ENCODE measurements at places on chromosomes 6 and 20.

DNA sequence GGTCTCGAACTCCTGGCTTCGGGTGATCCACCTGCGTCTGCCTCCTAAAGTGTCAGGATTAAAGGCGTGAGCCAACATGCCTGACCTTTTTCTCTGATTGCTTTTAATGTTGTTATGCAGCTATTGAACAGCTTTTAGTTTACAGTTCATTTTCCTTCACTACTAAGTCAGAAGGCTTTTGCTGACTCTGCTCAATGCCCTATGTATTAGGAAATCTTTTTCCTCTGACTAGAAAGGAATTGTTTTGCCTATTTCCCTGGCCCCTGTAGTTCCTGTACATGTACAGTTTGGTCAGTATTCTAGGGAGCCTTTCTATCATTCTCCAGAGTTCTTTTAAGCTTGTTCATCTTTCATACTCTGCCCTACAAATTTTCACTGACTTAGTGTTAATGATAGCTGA, 280.2 kb downstream of the CDKAL1 start:
- DNase-seq = no peak

GRCh38 chr6:31287619-31288018, 15.7 kb upstream of the HLA-C start:
- no peak for DNase-seq

- no peak for DNase-seq
These were observed 10.1 kb upstream of the CALHM6 start for GRCh38 chr6:116450769-116451740.

GRCh38 chr6:110395221-110395620, 20.2 kb downstream of the DDO start:
- DNase-seq = no peak

DNA sequence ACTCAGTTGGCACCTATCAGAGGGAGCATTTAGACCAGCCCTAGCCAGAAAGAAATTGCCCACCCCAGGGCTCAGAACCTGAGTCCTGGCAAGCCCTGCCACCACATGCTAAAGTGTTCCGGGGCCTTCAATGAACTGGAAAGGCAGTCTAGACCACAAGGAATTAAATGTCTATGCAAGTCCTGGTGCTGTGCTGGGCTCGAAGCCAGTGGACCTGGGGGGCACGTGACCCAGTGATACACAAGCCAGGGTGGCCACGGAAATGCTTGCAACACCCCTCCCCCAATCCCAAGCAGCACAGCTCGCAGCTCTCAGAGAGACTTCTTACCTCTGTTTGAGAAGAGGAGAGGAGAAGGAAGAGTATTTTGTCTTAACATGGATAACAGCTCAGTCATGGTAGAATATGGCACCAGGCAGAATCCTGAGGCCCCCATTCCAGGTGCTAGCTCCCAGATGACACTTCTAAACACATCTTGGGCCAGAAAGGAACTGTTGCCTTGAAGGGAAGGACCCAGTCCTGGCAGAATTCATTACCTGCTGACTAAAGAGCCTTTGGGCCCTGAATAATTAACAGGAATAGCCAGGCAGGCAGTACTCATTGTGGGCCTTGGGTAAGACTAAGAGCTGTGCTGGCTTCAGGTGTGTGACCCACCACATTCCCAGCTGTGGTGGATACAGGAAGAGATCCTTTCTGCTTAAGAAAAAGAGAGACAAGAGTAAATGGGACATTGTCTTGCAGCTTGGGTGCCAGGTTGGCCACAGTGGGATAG, 111.3 kb downstream of the BTBD9 start:
- DNase-seq = no peak

DNA sequence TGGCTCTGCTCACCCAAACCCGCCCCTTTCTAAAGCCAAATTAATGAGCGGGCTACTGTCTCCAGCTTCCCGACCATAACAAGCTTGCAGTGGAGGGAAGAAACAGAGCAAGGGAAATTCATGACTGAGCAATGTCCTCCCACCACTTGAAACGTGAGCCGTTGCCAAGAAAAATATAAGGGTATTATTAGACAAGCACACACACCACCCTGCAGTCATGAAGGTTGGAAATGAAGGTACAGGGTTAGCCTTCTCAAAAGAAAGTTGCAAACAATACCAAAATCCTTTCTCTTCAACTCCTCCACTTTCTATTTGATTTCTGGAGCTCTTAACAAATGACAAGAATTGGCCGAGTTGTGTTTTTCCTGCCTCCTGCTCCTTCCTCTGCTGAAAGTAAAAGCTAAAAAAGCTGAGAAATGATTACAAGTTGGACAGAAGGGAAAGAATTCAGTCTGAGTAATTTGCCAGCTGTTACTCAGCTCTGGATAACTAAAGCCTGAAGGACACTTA, 151.1 kb upstream of the B3GAT2 start:
- no peak for DNase-seq

DNA sequence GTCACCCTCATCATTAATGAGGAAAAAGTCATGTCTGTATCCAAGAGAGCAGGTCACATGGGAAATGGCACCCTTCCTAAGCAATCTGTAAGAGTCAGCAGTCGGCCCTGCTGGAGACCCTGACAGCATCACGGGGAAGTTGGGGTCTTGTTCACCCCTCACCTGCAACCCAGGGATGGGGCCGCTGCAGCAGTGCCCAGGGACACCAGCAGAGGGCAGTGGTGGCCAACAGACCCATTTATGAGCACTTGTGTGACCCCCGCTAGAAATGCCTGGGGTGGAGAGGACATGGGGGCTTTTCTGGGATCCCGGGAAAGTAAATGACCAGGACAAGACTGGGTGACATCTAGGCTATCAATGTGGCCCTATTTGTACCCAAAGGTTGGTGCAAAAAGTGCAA, 35.9 kb downstream of the ANKRD60 start:
- DNase-seq = no peak

- DNase-seq = no peak
These were observed 13.8 kb downstream of the ADRM1 start for GRCh38 chr20:62316331-62317166.

- no peak for DNase-seq
These were observed 390.5 kb upstream of the HSF2 start for GRCh38 chr6:122009000-122009350.

DNA sequence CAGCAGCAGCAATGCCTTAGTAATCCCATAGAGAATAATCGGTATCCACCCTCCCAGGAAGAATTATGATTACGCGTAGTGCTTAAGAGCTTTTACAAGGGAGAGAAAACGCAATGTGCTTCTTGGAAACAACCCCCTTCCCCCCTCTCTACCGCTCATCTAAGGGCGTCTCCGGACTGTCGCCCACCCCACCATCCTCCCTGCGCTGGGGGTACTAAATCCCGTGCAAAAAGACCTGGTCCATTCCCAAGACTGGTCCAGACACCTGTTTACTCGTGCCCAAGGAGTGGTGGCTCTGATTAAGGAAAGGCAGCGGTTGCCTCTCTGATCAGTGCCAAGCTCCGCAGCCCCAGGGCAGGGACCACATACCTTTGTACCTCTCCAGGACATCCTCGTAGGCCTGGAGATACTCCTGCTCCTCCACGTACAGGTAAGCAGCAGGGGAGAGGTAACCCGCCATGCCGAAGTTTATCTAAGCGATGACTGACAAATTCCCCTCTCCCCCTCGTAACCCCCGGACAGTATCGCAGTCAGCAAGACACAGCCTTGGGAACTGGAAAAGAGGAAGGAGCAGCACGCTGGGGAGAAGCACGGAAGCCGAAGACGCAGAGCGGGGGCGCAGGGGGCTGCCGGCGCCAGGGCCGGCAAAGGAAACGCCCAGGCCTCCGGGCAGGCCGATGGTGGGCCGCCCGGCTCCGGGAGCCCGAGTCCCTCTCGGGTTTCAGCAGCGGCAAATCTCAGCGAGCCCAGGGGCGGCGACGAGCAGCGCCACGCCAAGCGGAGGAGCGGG, 112.0 kb upstream of the BEND6 start:
- no peak for DNase-seq

- DNase-seq = peak; percentile 23
These were observed 2.8 kb upstream of the PHF20 start for GRCh38 chr20:35768731-35769664.

GRCh38 chr6:20119485-20119884, 92.8 kb downstream of the MBOAT1 start:
- no peak for DNase-seq

- no peak for DNase-seq
These were observed 3.6 kb downstream of the GRM4 start for GRCh38 chr6:34142061-34142998.

GRCh38 chr6:100257793-100258395, 206.8 kb downstream of the SIM1 start:
- no peak for DNase-seq

GRCh38 chr6:14819001-14819400, 426.9 kb upstream of the JARID2 start:
- no peak for DNase-seq
